CD4-positive, alpha-beta T cell treated with Interleukin-21 for 1 hour (primary cell): ENCODE measurements at places on chromosomes 5 and 9.

GRCh38 chr9:106708475-106709146, 154.4 kb upstream of the ZNF462 start:
- no peak for DNase-seq

DNA sequence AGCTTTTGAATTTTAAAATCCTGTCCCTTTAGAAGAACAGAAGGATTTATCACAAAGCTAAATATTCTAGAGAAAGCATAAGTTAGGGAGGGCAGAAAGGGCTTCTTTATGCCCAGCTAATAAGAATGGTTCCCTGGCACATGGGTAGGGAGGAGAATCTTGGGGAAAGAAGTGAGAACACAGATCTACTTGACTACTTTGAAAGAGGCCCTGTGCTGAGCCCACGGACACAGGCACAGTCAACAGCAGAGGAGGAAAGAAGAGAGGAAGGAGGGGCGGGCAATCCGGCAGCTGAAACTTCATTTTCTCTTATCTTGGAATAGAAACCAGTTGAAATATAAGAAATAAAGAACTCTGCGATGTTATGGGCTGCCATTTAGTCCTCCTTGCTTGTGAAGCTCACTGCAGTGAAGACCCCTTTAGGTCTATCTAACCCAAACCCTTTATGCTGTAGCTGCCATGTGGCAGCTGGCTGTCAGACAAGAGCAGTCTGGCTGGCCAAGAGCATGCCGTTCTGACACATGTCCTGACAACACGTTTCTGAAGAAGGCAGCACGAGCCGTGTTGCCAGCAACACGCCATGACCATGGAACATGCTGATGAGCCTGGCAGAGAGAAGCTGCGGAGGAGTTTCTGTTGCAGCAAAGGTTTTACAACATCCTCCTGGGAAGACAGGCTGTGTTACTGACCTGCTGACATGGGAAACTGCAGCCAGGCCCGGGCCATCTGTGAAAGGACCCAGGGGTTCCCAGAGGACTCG, 34.2 kb downstream of the ABLIM3 start:
- DNase-seq: no peak

- no peak for DNase-seq
Observed at GRCh38 chr9:82930116-82930515, 132.8 kb downstream of the RASEF start.

GRCh38 chr9:107630156-107630555, 140.6 kb upstream of the KLF4 start:
- no peak for DNase-seq

DNA sequence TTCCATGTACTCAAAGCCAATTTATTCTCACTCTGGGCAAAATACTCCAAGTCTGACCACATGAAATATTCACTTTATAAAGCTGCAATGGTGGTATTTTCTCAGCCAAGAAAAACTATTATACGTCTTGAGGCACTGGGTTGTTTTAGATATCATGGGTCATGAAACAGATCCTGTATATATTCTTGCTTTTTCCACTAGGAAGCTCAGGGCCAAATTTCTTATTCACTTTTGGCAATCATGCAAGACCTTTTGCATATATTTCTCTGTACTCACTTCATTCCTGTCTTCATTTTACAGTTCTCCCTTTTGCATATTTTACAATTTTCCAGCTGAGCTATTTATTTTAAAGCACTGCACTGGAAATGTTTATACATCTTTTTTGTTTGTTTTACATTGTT, 49.8 kb downstream of the GABBR2 start:
- no peak for DNase-seq

DNA sequence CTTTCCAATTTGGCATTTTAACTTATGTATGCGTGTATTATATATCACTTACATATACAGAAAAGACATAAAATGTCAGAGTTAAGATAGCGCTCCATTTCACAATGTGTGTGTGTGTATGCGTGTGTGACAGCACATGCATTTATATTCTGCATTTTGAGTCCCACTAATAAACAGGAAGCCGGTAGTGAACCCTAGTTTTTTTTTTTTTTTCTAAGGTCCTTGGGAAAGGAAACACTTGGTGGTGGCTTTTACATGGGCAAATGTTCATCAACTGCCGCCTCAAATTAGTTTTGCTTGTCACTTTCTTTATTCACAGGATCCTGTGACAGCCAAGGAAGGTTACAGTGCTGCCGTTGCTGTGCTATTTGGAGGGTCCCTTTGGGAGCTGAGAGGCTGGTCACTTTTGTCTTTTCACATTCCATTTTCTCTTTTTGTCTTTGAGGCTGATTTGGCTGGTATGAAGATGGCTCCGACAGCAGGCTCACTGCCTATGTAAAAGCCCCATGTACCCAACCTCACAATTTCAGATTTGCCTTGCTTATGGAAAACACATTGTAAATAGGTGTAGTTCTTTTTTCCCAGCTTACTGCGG, 298.9 kb downstream of the CSNK1G3 start:
- DNase-seq: no peak

- no peak for DNase-seq
Observed at GRCh38 chr5:35227720-35228119, 2.6 kb downstream of the PRLR start.

DNA sequence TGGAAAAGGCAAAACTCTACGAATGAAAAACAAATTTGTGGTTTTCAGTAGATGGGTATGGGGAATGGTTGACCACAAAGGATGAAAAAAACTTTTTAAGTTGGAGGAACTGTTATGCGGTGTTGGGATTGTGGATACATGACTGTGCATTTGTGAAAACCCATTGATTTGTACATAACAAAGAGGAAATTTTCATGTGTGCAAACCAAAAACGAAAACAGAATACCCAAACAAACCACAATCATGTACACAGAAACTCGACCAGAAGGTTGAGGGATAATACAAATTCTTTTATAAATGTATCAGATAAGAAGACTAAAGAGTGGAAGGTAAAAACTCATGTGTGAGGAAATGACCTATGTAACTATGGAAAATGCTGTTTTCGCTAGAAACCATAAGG, 1012.4 kb downstream of the CDH18 start:
- no peak for DNase-seq

DNA sequence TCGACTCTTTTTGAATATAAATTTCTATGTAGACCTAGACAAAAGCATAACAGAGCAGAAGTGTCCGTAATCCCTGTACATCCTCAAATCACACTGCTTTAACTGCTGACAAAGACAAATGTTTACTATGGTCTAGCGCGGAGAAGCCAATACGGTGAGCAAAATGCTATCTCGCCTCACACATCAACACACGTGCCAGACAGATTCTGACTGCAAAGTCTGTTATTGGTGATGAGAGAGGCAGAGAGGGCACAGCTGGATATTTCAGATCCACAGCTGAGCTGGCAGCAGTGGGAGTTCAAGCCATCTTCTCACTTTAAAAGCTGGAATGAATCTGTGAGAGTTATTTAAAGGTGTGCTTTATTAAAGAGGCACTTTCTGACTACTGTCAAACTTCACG, 124.3 kb downstream of the ARL15 start:
- no peak for DNase-seq

DNA sequence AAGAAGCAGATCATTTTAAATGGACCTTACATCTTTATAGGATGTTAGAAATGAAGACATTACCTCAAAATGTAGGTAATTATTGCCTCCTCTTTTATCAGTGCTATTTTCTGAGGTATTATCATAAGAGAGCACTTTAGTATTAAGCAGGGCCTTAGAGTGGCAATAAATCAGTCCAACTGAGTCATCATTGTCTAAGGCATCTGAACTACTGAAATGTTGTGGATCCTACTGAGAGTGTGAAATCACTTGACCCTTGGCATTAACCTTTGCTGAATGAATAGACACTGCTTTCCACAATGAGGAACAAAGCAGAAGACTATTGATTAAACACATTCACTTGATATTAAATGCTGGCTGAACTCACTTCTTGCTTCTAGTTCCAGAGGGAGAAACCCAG, 224.6 kb upstream of the ARRDC3 start:
- no peak for DNase-seq

- DNase-seq: no peak
Observed at GRCh38 chr9:8374471-8374870, 574.9 kb upstream of the DMAC1 start.

DNA sequence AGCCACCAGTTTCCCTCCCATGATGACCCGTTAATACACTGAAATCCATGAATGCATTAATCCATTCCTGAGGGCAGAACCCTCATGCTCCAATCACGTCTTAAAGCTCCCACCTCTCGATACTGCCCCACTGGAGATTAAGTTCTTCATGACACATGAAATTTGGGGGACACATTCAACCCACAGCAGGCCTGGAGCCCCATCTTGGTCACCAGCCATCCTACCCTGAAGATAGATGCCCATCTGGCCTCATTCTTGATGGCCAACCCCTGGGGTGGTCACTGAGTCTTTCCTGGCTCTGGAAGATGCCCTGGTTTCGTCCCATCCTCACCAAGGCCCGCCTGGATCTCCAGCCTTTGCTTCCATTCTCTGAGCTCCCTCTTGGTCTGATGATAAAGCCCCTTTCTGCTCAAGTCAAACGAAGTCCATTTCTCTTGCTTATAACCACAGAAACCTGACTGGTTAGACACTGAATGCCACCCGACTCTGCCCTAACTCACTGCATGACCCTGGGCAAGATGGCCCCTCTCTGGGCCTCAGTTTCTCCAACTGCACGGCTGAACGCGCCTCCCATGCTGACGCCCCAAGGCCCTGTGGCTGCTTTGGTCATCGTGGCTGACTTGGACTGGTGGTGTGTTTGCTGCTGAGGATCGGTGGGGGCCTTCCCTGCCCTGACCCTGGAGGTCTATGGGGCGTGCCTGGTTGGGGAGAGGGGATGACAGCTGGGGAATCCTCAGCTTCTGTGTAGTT, 138.4 kb upstream of the IER5L start:
- no peak for DNase-seq

DNA sequence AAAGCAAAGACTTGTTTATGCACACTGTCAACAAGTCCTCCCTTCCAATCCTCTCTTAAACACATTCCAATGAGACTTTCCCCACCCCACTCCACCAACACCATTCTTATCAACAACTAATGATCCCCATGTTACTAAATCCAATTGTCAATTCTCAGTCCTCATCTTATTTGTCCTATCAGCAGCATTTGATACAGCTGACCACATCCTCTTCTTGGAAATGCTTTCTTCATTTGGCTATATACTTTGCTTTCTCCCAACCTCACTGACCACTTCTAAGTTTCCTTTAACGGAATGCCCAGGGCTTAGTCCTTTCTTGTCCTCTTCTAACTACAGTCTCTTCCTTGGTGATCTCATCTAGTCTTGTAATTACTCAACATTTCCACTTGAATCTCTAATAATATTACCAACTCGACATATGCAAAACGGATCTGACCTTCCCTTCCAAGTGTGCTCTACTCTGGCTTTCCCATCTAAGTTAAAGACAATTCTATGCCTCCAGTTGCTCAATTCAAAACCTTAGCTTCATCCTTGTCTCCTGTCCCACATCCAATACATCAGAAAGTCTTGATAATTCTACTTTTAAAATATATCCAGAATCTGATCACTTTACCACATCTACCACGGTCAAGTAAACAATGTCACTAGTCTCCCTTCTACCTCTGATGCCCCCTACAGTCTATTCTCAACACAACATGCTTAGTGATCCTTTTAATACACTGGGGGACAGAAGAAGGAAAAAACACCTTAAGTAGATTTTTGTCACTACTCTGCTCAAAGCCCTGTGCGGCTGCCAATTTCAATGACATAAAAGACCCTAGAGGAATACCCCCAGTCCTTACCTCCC, 25.5 kb downstream of the AGTPBP1 start:
- DNase-seq: peak; percentile 22

- no peak for DNase-seq
Observed at GRCh38 chr5:13648822-13649221, 295.7 kb downstream of the DNAH5 start.

DNA sequence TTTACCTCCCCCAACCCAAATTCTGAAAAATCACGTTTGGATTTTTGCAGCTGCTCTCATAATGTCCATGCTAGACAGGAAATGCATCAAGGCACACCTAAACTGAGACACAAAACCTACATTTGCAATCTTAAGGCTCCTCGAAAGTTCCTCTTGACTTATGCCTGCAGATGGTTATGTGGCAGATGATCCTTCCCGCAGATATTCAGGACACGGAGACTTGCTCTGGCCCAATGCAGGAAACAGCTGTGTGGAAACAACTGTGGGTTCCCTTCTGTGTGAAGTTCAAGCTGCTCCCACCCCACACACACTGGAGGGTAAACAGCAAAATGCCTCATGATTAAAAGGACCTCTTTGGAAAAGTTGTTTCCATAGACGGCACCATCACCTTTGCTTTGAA, 253.8 kb downstream of the EBF1 start:
- DNase-seq: no peak

- no peak for DNase-seq
Observed at GRCh38 chr9:137147091-137147792, 8.3 kb downstream of the GRIN1 start.

GRCh38 chr5:68431601-68432337, 216.2 kb downstream of the PIK3R1 start:
- no peak for DNase-seq

DNA sequence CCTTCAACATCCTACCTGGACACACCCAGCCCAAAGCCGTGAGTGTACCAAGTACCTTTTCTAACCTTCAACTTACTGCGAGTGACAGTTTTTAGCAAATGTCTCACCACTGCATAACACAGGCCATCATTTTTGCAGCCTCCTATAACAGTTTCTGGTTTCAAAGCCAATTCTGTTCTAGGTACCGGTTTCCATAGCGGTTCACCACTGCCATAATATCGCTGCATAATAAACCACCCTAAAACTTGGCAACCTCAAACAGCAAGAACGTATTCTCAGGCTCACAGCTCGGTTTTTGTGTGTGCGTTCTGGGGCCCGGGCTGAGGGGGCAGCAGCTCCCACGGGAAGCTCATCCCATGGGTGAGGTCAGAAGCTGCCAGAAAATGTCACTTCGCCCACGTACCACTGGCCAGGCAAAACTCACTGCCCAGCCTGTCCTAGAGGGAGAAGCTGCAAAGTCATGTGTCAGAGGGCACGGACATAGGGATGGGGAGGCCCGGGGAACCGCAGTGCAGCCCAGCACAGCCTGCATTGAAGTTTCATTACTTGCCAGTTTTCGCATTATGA, 15.9 kb upstream of the ADAMTS2 start:
- no peak for DNase-seq

DNA sequence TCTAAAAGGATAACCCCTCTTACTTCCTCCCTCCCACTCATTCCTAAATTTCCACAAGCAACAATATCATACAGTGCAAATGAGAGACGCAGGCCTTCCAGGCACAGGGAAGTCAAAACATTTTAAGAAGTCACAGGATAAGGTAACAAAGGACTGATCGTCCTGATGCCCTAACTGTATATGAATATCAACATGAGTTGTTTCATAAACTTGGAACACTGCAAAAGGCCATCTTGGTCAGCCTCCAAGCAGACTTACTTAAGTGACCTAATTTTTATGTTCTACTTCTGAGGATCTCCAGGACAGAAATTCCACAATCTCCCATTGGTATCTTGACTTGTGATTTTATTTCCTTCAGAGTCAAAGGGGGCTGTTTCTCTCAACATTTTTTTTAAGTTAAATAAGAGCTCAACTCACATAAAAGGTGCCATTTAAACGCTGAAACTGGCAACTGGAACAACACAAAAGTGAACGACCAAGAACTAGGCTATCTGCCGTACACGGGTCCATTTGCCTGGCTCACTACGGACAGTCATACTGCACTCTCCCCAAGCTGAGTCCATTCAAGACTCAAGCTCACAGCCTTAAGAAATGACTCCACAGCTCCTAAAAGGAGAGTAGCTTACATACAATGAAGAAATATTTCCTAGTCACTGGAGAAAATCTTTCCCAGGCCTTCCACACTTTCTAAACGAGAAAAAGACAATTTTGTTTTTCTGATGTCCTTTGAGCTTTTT, 71.3 kb downstream of the LHFPL2 start:
- no peak for DNase-seq
